ENCODE measurements at places on chromosomes 1 and 21.

DNA sequence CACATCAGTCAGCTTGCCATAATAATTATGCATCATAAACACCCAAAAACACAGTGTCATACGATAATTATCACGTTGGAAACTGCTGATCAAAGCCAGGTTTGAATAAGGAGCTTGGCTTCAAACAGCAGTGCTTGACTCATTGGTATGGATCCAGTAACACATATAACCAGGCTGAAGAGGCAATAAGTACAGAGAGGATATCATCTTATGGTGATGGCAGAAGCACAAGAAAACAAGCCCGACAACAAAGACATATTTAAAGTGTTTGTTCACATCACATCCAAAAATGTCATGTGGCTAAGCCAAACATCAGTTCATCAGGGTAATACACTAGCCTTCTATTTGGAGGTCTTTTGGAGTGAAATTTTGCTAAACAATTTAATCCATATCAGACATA, 389.7 kb downstream of the NCAM2 start:
- no peak for DNase-seq

DNA sequence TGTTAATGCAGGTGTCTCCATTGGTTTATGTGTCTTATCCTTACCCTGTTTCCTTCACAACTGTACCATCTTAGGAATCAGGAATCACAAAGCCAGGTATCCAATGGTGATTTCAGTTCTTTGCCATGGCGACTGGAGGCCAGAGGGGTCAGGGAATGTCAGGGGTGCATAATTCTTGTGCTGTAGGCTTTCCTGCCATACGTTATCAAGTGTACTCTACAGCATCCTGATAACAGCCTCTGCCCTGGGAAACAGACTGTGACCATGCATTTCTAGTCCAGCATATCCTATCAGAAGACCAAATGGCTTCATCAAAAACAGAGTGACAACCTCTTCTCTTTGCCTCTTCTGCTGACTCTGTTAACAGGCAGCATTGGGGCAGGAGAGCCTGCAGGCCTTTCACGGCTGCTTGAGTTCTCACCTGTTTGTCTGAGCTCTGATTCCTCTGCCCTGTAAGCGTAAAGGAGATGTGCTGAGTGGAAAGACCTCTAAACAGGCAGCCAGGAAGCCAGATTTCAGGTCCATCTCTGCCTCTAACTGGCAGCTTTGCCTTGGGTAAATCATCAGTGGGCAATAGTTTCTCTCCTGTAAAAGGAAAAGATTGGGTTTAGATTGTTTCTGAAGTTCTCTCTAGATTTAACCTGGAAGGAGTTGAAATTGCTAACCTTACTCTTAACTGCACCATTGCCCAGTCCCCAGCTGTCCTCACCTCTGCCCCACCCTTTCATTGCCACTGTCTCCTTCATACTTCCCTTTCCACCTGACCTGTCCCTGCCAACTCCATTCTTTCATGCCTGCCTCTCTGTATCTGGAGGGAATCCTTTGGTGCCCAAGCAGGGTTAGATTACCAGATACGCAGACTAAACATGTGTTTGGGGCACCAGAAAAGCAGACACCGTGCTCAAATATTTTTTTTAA, 80.2 kb downstream of the LRRC8D start:
- DNase-seq, result no peak

- no peak for DNase-seq
Measured at GRCh38 chr21:16363518-16363917, 633.7 kb downstream of the USP25 start.

GRCh38 chr1:208526613-208527125, 282.5 kb upstream of the PLXNA2 start:
- no peak for DNase-seq

DNA sequence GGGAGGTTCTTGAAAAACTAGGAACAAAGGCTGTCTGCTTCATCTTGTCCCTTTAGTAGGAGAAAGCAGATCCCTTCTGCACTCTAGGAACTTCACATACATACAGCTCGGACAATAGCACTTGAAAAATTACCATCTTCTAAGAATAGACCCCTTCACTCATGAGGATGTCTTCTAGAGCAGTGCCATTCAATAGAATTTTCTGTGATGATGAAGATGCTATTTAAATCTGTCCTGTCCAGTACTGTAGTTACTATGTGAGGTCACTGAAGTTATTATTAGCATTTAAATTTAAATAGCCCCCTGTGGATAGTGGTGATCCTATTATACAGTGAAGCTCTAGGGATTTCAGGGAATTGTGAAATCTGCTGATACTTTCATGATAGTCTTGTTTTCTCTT, 46.4 kb upstream of the RAB3GAP2 start:
- DNase-seq, result no peak

DNA sequence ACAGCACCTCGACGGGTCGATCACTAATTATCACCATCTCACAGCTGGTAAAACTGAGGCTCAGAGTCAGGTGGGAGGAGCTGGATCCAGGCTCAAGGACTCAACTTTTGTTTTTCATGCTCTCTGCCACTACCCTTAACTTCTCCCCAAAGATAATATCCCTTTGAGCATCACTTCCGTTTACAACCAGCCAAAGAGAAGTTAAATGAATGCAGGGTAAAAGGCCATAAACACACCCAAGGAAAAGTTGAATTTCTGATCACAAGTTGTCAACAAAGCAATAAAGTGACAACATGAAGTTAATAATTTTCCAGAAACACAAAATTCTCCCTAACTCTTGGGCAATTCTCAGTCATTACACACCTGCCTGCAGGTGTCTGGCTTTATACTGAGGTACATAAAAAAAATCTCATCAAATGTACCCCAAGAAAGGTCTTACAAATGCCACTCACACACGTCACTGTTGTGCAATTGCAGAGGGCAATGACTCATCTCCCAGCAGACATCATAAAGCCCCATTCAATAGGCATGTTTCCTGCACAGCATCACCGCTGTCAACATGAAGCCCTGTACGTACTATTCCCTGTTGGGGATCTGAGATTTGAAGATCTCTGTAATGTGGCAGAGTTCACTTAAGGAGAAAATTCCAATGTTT, 3.4 kb downstream of the OR2T11 start:
- DNase-seq, result no peak

DNA sequence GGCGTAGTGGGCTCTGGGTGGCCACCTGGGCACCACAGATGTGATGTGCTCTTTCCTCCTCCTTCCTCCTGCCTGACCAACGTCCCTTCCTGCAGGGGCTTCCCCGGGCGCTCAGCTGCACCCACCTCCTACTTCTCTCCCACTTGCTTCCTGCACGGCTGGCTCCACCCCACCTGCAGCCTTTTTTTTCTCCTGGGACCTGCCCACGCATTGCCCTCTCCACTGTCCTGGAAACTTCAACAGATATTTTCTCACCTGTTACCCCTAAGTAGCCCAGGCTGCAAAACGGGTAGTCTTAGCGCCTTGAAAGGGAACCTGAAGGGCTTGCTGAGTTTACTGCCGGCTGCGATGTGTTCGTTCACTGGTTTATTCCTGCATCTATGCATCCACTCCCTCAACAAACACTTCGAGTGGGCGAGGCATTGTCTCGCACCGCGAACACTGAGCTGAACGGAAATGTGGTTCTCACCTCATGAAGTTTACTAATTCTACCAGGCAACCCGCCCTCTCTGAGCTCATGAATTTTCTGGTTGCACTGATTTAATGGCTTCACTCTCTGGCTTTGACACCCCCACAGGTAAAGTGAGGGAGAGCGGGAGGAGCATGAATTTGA, 23.6 kb downstream of the ZBTB18 start:
- peak; percentile 12 for DNase-seq

DNA sequence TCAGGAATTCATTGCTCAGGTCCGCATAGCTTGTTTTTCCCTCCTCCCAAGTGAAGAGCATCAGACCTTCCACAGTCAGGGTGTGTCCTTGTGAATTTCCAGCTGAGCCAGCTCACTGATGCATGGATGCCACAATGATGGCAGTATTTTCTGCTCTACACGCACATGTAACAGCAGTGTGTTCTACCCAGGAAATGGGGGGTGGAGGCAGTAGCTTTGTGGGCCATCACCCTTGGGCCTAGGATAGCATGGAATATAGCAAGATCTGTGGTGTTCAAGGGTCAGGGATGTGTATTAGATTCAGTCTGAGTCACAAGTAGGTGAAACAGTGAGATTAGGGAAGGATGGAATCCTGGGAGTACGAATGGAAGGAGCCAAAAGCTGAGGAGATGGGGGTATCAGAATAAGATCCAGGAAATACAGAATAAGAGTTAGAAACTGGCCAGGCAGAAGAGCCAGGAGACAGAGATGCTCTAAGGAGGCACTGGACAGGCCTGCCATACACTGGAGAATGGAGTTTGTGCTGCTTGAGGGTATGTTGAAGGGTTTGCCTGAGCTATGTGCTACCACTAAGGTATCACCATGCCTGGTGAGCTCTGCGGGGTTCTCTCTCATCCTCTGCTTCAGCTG, 90.6 kb upstream of the CNIH3 start:
- no peak for DNase-seq

DNA sequence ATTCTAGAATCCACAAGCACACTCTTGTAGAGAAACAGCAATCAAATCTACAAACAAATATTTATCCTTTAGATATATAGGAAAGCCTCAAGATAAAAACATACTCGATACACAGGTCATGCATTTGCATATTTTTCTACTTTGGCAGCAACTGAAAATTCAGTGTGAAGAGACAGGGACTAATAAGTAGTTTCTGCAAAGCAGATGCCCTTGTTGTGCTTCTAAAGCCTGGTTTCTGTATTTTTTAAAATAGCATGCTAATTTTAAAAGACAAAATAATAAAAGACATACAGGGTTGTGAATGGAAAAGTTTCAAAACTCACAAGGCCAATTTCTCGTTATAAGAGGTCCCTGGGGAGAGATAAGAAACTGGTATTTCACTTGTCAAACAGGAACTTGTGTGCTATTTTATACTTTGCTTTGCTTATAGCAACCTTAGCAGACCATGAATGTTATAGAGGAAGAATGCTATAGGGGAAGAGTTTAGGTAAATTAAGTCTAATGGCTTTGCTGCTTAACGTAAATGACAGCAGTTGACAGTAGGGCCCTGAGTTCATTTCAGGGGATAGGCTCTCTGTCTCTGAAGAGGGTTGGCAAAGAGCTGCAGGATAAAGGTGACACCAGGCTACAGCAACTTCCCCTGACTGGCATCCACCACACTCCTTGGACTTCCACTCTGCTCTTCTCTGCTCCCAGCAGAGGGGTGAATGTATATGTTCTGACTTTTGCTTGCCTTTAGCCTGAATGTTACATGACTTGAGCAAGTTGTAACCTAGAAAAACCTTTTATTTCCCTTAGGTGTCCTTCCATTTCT, 9.4 kb upstream of the RGS13 start:
- DNase-seq, result no peak

DNA sequence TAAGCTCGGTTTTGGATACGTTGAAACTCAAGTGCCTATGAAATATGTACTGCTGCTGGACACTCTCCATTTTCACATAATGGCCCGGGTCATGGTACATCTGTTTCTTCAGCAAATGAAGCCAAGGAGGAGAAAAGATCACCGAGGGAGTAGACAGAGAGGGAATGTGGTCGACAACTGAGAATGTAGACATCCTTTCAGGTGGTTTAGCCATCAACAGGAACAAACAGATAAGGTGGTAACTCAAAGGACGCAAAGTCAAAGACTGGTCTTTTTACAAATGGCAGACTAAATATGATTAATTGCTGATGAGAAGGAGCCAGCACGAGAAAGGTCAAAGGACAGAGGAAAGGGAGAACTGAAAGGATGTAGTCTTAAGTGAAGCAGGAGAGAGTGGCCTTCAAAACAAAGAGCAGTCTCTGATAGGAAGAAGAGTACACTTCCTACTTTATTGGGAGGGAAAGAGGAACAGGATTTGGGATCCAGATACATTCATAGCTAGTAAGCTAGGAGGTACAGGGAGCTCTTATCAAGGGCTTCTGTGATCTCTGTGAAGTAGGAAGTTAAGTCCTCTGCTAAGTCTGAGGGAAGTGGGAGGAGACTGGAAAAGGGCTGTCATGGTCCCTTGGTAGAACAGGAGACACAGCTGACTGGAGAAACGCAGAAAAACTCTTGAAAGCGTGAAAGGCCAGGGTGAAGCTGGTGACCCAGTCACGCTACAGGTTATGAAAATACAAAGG, 28.3 kb downstream of the NUP133 start:
- DNase-seq, result no peak

GRCh38 chr1:3152143-3152542, 83.1 kb downstream of the PRDM16 start:
- DNase-seq, result no peak

GRCh38 chr21:46442938-46443337, 15.8 kb upstream of the DIP2A start:
- no peak for DNase-seq

DNA sequence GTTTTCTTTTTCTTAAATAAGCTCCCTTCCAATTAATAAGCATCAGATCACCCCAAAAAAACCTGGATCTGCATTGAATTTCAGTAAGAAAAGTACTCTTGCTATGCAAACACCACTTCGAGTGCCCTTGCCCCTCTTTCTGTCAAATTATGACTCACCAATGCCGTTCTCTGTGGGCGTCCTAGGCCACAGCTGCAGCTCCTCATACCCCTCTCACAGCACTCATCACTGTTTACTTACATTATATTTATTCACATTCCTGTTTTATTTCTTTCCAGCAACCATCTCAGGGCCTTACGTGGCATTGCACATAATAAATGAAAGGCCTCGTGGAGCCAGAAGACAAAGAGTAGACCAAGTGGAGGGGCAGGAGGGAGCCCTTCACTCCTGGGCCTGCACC, 99.1 kb upstream of the CTTNBP2NL start:
- no peak for DNase-seq

DNA sequence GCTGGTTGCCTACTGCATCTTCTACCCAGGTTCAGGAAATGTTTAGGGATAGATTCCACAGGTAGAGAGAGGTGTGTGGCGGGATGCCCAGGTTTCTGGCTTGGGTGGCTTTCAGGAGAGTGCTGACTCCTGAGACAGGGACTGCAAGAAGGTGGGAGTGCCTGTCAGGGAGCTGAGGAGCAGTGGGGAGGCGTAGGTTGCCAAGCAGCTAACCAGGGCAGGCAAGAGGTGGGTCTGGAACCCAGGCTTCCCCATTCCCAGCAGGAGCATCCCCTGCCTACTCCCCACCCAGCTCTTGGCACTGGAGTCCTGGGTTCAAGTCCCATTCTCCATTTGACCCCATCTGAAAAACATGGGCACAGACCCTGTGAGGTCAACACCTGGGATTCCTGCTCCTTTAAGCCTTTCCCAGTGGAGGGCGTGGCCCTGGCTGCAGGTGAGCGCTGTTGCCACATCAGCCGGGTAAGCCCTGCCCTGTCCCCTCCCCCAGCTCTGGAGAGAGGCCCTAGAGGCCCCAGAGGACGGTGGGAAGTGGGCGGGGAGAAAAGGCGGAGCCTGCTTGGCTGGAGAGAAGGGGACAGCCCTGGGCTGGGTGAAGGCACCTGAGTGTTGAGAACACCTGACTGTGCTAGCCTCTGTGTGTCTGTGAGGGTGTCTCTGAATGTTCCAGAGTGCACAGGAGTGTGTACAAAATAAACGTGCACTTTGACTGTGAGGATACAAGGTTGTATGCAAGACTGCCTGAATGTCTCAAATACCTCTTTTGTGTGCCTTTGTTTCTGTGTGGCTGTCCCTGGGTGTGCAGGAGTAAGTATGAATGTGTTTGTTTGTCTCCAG, 14.0 kb upstream of the SYNC start:
- peak; percentile 60 for DNase-seq
